ENCODE measurements at places on chromosomes 16 and 17. TPM values are rescaled to one million over a fixed set of nuclear protein-coding genes. Genes with fewer than 3 reads are reported as not detected.

Gene KRT28
- total RNA-seq, result not detected

Gene CREBBP
- 71.5 TPM for total RNA-seq

Gene VMO1
- 0.27 TPM for total RNA-seq

Gene CNTNAP1
- total RNA-seq, result 0.61 TPM

Gene XYLT1
- 47.7 TPM for total RNA-seq

Gene NPIPA8
- 1.4 TPM for total RNA-seq

Gene GUCY2D
- total RNA-seq, result 0.05 TPM

Gene CTRB1
- not detected for total RNA-seq

Gene COPRS
- total RNA-seq, result 21.9 TPM

Gene CSF3
- not detected for total RNA-seq

Gene SPG7
- 115 TPM for total RNA-seq

Gene ZNF19
- 2.8 TPM for total RNA-seq

Gene C16orf92
- not detected for total RNA-seq

Gene PTRH2
- 27.4 TPM for total RNA-seq

Gene CCT6B
- 1.9 TPM for total RNA-seq

Gene PDE6G
- 27.9 TPM for total RNA-seq

Gene SPATA32
- 0.16 TPM for total RNA-seq

Gene KCNH4
- total RNA-seq, result 0.16 TPM

Gene LGALS3BP
- 140 TPM for total RNA-seq

Gene NEUROD2
- not detected for total RNA-seq

Gene BRIP1
- total RNA-seq, result 25.7 TPM

Gene CACNA1H
- total RNA-seq, result 0.32 TPM

Gene KRT36
- total RNA-seq, result not detected

Gene ALOX12
- not detected for total RNA-seq

Gene SLC9A5
- 3.3 TPM for total RNA-seq

Gene IL21R
- 26.2 TPM for total RNA-seq

Gene TBC1D3
- not detected for total RNA-seq

Gene CCL16
- total RNA-seq, result not detected

Gene SPATA22
- not detected for total RNA-seq

Gene SP2
- 30.8 TPM for total RNA-seq

Gene SLC5A11
- total RNA-seq, result 0.41 TPM

Gene TMEM100
- total RNA-seq, result not detected

Gene RNF167
- total RNA-seq, result 227 TPM

Gene KLHL36
- total RNA-seq, result 37.9 TPM

Gene RNF43
- total RNA-seq, result 3.7 TPM

Gene ADAD2
- total RNA-seq, result not detected

Gene CHST4
- not detected for total RNA-seq

Gene YBX2
- 1.4 TPM for total RNA-seq

Gene CCDC78
- total RNA-seq, result 4.3 TPM

Gene SLC38A7
- total RNA-seq, result 13.7 TPM

Gene CEMP1
- not detected for total RNA-seq

Gene GNAO1
- total RNA-seq, result 2.1 TPM

Gene KRTAP3-2
- not detected for total RNA-seq

Gene TBC1D26
- not detected for total RNA-seq

Gene FBXW10B
- total RNA-seq, result 0.61 TPM

Gene EME1
- 16.2 TPM for total RNA-seq

All from T-helper 2 cell treated with Interferon-gamma antibody and Interleukin-4, amounts not matched to agents 100 ng/mL and 5 ng/mL, for 36 hours (primary cell).